Pons (tissue), 1 donor: ENCODE measurements at places on chromosomes 5 and 9.
A peak's percentile ranks its signal among the peaks of the same experiment; 100 is the strongest.

GRCh38 chr9:93302586-93303257 is 118.8 kb downstream of the WNK2 start:
- peak; percentile 48 for DNase-seq

- no peak for DNase-seq
Observed at GRCh38 chr5:2013301-2014057, 130.8 kb upstream of the IRX4 start.

GRCh38 chr5:1593903-1594356 is 70.2 kb upstream of the LPCAT1 start:
- peak; percentile 8 for DNase-seq

DNA sequence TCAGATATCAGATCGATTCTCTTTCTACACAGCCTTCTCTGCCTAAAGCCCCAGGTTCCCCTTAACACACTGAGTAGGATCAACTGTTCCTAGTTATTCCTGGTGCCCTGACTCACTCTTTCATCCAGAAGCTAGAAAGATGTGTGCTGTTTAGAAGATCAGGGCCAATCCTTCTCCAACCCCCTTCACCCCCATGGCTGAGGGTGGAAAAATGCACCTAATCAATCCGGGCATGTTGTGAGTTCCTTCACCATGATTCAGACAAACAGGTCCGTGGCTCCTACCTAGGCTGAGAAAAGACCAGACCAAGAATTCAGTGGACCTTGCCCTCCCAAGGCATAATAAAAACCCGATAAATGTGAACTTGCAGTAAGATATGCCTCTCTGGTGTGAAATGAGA is 85.4 kb upstream of the EQTN start:
- no peak for DNase-seq

DNA sequence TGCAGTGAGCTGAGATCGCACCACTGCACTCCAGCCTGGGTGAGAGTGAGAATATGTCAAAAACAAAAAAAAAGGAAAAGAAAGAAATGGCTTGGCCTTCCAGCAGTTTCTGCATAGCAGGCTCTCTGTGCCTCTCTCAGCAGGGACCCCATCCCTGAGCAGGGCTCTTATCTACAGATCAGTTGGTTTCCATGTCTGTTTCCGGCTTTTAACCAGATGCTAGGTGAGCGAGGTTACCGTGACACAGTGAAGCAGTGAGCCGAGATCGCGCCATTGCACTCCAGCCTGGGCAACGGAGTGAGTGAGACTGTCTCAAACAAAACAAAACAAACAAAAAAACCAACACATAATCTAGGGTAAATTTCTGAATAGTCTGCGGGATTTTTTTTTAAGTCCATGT is 51.4 kb downstream of the COL5A1 start:
- DNase-seq = no peak

DNA sequence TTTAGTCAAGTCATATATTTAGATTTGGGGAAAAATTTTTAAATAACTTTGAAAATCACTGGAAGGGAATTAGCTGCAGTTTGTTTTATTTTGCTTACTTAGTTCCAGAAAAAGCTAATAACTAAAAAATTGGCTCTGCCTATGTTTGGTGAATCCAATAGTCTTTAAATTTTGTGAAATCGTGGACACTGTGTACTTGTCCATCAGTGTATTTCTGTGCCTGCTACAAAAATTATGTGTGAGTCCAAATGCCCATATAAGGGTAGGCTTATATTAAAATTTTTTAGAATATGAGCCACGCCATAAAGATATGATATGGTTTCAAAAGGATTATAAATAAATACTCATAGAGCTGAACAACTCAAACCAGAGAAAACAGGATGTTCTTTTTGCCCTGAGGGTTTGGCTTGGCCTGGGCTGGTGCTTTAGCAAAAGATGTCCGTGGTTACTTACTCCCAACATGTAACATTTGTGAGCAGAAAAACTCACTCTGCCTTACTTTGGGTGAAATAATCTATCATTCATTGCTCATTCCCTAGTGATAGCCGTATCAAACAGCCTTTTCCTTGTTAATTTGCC is 133.2 kb upstream of the PRLR start:
- DNase-seq = no peak

DNA sequence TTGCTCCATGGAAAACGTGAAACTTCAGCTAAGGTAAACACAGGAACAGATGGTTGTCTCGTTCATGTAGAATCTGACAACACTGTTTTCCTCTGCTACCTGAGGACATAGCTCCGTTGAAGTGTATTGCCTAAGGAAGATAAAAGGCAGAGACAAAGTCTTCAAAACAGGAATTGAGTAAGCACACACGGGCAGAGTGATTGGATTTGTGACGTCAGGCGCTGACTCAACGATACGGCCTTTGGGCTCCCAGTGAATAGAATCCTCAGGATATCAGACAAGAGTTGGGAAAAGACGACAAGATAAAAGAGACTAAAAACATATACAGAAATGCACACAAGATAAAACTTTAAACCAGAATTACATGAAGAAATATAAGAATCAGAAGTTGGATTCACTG is 787.1 kb upstream of the CTNND2 start:
- no peak for DNase-seq
